Activated CD8-positive, alpha-beta memory T cell treated with anti-CD3 and anti-CD28 coated beads for 24 hours (primary cell): ENCODE measurements at places on chromosomes 1 and 21.

- no peak for DNase-seq
These were observed 1349.0 kb upstream of the B3GALT2 start for GRCh38 chr1:194535369-194535768.

GRCh38 chr1:3073489-3074296, 4.7 kb downstream of the PRDM16 start:
- DNase-seq: no peak

DNA sequence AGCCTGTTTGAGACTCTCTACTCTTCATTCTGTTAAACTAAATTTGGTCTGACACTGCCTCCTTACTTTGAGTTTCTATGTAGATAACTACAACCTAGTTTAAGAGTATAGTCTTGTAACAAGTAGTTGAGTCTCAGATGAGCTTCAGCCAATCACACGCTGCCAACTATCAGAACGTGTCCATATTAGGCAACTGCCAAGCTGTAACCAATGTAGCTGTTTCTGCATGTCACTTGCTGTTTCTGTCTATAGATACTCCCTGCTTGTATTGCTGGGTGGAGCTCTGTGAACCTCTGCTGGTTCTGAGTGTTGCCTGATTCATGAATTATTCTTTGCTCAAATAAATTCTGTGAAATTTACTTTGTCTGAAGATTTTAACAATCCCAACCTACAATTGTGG, 452.6 kb upstream of the NR5A2 start:
- no peak for DNase-seq

DNA sequence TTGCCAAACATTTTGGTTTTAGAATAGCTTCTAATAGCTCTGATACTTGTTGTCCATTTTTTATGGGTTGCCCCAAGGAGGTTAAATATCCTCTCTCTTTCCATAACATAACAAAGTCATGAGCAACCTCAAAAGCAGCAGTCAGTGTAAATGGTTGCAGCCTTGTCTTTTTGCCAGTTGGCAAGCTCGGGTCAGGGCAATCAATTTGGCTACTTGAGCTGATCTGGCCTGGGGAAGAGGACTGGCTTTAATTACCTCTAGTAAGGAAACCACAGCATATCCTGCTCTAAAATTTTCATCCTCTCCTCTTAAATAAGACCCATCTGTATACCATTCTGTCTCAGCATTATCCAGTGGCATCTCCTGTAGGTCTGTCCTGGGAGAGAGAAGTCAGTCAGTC, 21.2 kb upstream of the FMO4 start:
- DNase-seq: no peak

- DNase-seq: no peak
These were observed 122.1 kb upstream of the ZNF648 start for GRCh38 chr1:182183606-182184005.

- no peak for DNase-seq
These were observed 83.7 kb upstream of the CHRM3 start for GRCh38 chr1:239302696-239303095.
